ENCODE measurements at places on chromosomes 12 and 14.

- no peak for DNase-seq
Measured at GRCh38 chr12:104682790-104683279, 226.1 kb downstream of the CHST11 start.

DNA sequence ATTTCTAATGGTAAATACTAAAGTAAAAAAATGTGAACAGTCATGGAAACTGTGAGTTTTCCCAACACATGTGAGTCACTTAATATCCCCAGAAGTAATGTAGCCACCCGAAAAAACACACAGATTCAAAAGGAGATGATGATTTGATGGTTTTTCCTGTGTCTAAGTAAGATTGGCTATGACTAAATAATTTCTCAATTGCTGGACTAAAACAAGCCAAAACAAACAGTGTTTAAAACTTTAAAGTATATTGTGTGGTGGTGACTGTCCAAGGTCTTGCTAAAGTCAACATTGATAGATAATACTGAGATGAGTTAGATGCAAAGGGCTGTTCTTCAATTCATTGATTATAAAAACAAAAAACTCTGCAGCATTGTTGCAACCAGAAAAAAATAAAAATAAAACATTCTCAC is 89.6 kb upstream of the SOX5 start:
- DNase-seq, result no peak

- no peak for DNase-seq
Measured at GRCh38 chr14:93056166-93056839, 59.4 kb downstream of the ITPK1 start.

GRCh38 chr12:115771601-115772000 is 505.9 kb downstream of the MED13L start:
- no peak for DNase-seq

DNA sequence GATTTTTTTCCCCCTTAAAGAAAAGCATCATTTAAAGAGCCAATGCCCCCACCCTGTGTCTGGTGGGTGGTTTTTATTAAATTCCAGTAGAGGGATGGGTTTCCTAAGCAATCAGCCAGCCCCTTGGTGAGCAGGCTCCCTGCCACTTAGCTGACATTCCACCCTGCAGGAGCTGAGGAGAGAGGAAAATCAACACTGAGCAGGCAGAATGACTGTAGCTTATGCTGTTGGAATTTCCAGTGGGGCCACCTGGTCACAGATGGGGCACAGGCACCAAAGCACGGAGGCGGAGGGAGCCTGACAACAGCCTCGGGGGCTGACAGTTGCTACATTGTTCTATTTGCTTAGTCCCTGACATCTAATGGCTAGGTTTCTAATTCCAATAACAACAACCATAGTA is 127.7 kb downstream of the TMEM30B start:
- DNase-seq, result peak; percentile 16
